SIG-M5 (cell line): ENCODE measurements at places on chromosomes 16 and 17.

DNA sequence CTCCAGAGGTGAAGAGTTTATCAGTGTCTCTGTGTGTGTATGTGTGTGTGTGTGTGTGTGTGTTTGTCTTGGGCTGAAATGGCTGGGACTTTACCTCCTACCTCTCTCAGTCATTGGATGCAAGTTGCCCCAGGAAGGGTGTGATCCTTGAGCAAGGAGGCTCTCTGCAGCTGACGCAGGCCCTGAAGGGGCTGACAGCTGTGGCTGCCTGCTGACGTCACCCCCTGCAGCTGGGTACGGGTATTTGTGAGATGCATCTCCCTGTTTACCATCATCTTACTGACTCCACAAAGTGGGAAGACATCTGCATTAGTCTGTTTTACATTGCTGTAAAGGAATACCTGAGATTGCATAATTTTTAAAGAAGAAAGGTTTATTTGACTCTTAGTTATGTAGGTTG, 631.5 kb upstream of the RBFOX1 start:
- no peak for DNase-seq

DNA sequence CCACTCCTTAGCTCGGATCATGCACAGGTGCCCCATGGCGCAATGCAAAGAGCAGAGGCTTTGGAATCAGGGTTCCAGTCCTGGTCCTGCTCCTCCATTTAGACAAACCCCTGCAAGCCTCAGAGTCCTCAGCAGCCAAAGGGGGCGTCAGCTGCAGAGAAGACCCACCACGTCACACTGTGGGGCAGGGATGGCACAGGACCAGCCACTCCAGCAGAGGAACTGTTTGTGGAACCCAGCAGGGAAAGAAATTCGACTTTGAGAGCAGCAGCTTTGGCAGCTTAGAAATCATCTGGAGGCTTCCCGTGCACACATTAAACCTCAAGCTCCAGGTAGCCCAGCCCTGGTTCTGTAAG, 25.2 kb downstream of the C17orf100 start:
- no peak for DNase-seq

- no peak for DNase-seq
Measured at GRCh38 chr17:48441231-48441711, 11.3 kb upstream of the SKAP1 start.

- DNase-seq: no peak
Measured at GRCh38 chr17:76147211-76148014, 6.4 kb upstream of the FOXJ1 start.

- no peak for DNase-seq
Measured at GRCh38 chr16:80936410-80936809, 70.3 kb downstream of the CMC2 start.

DNA sequence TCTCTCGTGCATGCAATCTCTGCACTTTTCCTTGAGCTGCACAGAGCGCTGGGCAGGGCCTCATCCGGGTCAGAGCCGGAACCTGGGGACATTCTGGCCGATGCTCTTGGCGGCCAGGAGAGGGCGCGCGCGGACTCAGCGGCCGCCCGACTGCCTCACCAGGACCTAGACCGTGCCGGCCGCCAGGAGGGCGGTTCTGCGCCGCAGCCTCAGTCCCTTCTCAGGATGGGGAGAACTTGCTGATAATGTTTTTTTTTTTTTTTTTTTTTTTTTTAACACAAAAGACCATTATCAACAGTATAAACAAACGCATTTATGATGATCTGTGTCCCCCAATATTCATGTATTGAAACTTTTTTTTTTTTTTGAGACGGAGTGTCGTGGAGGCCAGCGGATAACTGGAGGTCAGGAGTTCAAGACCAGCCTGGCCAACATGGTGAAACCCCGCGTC, 8.1 kb upstream of the FLYWCH2 start:
- no peak for DNase-seq

DNA sequence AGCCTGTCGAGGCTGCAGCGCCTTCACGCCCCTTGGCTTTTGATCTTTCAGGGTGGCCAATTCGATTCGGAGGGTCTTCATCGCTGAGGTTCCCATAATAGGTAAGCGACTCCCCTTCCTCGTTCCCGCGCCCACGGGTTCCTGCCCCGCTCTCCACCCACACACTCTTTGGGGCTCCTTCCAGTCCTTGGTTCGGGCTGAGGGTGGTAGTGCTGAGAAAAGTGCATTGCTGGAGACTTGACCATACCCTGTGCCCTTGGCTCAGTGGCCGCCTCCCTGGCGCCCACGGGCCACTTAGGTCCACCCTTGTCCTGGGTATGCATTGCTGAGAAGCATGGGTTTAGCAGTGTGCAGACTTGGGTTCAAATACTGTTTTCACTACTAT, 491 bp downstream of the POLR2C start:
- no peak for DNase-seq

DNA sequence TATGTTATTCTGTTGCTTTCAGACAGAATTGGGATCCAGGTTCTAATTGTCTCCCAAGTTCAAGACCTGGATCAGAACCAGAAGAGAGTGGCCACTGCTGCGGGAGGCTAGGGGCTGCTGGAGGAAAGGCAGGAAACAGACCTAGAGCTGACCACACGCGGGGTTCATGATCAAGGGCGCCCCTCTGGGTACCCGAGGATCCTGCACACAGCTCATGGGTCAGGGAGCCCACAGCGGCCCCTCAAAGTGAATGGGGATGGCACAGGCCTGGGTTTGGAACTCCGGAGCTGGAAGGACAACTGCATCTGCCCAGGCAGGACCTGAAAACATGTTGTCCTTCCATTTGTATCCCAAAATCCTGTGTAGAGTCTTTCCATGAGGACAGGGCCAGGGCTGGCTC, 107.0 kb downstream of the RMI2 start:
- DNase-seq: no peak

DNA sequence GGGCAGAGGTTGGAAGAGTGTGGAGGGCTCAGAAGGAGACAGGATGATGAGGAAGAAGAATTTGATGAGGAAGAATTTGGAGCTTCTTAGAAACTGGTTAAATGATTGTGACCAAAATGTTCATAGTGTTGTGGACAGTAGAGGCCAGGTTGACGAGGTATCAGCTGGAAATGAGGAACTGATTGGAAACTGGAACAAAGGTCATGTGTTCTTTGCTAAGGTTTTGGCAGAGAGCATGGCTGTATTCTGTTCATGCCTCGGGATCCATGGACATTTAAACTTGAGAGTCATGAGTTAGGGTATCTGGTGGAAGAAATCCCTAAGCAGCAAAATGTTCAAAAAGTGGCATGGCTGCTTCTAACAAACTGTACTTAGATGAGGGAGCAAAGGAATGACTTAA, 19.3 kb downstream of the CHMP6 start:
- no peak for DNase-seq

- DNase-seq: no peak
Measured at GRCh38 chr17:2068519-2069051, 13.7 kb downstream of the HIC1 start.

- no peak for DNase-seq
Measured at GRCh38 chr17:55161935-55162555, 102.7 kb upstream of the HLF start.

GRCh38 chr17:63165400-63165799, 199.4 kb downstream of the TANC2 start:
- DNase-seq: no peak

GRCh38 chr16:27152121-27152520, 51.2 kb upstream of the KDM8 start:
- DNase-seq: no peak

- DNase-seq: no peak
Measured at GRCh38 chr16:89697616-89698331, 3.7 kb downstream of the SPATA2L start.

- DNase-seq: no peak
Measured at GRCh38 chr16:46903255-46903905, 19.2 kb downstream of the GPT2 start.

GRCh38 chr16:52384378-52384777, 162.6 kb downstream of the TOX3 start:
- no peak for DNase-seq

- DNase-seq: no peak
Measured at GRCh38 chr16:10321407-10322387, 64.2 kb upstream of the ATF7IP2 start.

DNA sequence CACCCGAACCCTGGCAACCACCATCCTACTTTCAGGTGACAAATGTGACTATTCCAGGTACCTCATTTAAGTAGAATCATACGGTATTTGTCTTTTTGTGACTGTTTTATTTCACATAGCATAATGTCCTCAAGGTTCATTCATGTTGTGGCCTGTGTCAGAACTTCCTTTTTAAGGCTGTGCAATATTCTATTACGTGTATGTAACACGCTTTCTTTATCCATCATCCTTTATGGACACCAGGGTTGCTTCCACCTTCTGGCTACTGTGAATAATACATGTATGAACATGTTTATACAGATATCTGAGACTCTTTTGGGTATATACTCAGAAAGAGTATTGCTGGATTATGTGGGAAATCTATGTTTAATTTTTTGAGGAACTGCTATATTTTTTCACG, 28.7 kb upstream of the RSL1D1 start:
- DNase-seq: no peak

- DNase-seq: no peak
Measured at GRCh38 chr16:88665148-88665547, 2.3 kb upstream of the MVD start.

DNA sequence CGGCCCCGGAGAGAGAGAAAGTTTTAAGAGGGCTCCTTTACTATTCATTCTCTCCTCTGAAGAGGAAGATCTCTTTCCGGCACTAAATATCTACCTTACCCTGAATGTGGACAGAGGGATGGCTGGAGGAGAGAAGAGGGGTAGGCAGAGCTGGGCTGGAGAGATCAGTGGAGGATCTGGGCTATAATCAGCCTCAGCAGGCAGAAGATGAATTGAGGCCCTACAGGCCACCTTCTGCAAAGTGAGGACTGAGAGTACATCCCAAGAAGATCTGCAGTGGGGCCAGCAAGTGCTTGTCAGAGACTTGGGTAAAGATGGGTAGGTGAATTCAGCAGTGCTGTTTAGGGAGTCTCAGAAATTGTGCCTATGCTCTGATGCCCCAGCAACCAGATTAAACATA, 6.5 kb upstream of the HOXB1 start:
- DNase-seq: no peak

DNA sequence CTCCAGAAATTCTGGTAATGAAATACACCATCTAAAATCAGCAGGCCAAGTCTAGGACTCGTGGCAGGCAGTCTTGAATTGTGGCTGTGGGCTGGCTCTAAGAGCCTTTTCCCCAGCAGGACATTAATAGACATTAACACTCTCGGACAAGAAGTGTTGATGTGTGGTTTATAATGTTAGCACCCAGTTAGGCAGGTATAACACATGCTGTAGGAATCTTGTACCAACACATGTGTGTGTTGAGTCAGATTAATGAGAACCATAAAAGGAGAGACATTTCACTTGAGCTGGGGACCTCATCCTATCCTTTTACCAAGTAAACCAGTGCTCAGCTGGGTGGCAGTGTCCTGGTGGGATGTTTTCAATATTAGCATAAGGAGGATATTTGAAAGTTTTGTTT, 264.5 kb downstream of the FTO start:
- no peak for DNase-seq

GRCh38 chr17:21528031-21528695, 152.0 kb downstream of the KCNJ12 start:
- DNase-seq: no peak

- no peak for DNase-seq
Measured at GRCh38 chr16:11078812-11079459, 134.6 kb downstream of the CLEC16A start.

- DNase-seq: no peak
Measured at GRCh38 chr16:68074850-68075555, 10.2 kb upstream of the NFATC3 start.

DNA sequence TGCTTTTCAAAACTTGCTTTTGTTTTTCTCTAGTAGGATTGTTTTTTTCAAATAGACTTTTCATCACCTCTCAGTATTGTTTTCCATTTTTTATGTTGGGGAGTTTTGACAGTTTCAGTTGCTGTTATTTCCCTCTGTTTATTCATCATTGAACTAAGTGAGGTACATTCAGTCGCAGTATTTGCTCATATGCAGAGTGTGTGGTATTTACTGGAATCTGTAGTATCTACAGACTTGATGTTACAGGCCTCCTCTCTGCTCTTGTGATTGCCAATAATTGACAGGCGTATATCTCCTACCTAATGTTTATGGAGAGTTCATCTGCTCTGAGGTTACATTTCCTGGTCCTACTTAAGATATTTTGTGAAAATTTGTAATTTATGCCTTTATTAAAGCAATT, 49.6 kb downstream of the COX10 start:
- no peak for DNase-seq

DNA sequence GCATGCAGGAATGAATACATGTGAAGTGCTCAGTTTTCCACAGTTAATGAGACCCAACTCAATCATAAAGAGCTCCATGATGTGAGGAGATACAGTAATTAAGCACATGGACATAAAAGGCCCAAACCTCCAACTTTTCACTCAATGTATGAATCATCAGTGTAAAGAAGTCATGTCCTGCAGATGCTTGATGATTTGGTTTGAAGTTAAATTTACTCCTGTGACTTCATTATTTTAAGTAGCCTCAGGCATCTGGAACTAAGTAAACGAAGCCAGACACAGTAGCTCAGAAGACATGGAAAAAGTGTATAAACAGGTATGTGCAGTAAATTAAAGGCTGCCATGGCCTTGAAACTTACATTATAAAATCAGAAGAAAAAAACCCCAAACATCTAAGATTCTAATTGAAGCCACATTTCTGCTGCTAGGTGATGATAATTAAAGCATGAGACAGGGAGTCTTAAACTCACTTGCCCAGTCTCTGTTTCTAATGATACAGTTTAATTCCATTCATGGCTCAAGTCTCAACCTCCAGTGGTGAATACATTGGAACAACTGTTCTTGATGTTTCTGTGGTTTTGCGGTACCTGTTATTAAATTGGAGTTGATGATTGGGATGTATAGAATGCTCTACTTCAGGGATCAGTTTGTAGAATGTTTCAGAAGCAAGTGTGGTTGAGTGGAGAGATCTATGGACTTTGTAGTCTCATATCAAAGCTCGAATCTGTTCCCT, 28.9 kb upstream of the CCL2 start:
- DNase-seq: no peak
